ENCODE measurements at places on chromosomes 6 and 20. TPM values are rescaled to one million over a fixed set of nuclear protein-coding genes. Genes with fewer than 3 reads are reported as not detected.

GRCh38 chr20:60677819-60678218, 574.2 kb upstream of the CDH4 start:
- DNase-seq = no peak

- no peak for DNase-seq
These were observed 93.1 kb downstream of the HACE1 start for GRCh38 chr6:104766595-104766994.

DNA sequence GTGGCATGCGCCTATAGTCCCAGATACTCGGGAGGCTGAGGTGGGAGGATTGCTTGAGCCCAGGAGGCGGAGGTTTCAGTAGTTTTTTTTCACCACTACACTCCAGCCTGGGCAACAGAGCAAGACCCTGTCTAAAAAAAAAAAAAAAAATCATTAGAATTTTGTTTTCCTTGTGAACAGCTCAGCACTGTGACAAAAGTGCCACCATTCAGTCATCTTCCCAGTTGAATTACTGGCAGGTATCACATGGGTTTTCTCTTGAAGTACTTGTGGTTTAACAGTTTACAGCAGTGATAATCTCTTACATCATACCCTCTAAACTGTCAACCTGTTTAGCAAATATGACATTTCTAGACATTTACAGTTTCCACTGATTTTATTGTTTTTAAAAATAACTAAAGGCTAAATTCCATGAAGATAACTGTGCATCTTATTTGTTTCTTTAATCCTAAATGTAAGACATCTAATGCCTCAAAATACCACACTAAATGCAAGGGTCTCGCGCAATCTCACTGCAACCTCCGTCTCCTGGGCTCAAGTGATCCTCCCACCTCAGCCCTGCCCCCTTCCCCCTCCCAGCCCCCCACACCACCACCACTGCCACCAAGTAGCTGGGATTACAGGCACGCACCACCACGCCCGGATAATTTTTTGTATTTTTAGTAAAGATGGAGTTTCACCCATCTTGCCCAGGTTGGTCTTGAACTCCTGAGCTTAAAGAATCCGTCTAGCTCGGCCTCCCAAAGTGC, 7.0 kb downstream of the TRPC4AP start:
- DNase-seq = no peak

CUTA gene
- total RNA-seq = 105 TPM

DNA sequence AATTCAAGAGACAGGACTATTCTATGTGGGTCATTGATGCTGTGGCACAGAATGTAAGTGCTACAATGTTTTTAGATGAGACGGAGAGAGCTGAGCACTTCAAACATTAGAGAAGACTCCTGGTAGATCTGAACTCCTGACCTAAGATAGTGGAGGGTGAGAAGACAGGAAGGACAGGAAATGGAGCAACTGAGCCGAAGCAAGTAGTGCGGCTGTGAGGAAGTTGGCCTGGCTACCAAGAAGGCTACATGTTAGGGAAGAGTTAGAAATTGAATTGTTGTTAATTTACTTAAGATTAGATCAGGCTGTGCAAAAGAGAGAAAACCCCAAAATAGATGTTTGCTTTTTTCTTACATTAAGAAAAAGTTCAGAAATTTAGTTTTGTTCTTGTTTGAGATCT, 14.4 kb upstream of the MLIP start:
- no peak for DNase-seq

CD24 gene
- total RNA-seq = 0.26 TPM

Data from fibroblast of lung (primary cell).